ENCODE measurements at places on chromosomes 7 and 10.

GRCh38 chr7:28853150-28853549, 105.0 kb downstream of the TRIL start:
- no peak for DNase-seq

GRCh38 chr7:91373111-91373800, 109.0 kb downstream of the FZD1 start:
- DNase-seq = no peak

DNA sequence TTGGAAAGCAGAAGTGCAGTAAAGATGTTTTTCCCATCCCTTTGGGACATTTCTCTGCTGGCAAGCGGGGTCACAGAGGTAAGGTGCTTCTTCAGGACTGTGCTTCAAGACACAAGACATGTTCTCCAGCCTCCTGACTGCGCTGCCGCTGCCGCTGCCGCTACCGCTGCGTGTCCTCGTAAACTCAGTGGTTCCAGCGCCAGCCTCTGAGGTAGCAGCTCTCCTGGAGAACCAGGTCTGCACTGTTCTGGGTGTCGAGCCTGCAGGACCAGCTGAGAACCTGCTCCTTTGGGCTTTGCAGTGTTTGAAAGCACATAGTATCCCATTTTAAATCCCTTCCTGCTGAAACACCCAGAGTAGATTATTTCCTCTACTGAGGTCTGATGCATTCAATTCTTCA, 13.0 kb upstream of the KCNK18 start:
- DNase-seq = no peak

DNA sequence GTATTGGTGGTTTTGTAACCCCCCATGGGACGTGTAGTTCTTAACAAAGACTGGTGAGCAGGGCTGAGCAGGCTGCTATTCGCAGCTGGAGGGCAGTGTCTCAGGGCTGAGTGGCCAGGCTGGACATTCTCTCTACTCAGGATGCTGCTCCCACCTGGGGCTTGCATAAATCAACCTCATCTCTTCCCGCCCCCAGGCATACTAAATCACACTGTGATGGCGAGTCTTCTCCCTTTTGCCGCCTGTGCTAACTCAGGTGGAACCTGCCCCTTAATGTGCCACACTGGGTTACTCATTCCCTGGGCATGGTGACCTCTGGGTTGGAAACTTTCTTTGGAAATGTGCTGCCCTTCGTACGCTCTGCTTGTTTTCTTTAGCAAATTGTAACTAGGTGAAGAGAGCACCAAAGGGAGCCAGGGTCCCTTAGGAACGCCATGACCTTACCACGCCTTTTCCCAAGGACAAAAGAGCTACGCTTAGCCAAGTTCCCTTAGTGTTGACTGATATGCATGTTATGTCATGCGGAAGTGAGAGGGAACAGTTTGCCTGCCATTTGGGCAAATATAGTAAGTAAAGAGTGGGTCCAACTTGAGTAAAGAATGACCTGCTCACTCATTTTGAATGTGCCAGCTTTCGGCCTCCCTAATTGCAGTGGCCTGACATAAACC, 40.4 kb upstream of the COBL start:
- no peak for DNase-seq

DNA sequence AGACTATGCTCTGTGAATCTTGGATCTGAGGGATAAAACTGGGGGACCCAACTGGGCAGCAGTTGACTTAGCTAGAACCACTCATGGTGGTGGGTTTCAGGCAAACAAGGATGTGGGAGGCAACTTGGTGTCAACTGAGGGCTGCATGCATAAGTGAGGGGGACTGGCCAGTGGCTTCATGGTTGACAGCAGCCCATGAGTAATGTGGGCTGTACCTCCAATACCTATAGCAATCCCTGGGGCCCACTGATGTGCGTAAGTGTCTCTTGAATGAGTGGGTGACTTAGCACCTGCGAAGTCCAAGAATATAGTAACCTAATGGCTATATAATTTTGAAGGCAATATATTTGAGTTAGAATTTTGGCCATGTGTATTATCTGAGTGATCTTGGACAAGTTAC, 13.7 kb upstream of the MAP3K8 start:
- DNase-seq = no peak

- DNase-seq = no peak
Measured at GRCh38 chr7:34354899-34355298, 303.1 kb upstream of the NPSR1 start.

- DNase-seq = peak; percentile 18
Measured at GRCh38 chr7:150631084-150631826, 930 bp downstream of the GIMAP6 start.

DNA sequence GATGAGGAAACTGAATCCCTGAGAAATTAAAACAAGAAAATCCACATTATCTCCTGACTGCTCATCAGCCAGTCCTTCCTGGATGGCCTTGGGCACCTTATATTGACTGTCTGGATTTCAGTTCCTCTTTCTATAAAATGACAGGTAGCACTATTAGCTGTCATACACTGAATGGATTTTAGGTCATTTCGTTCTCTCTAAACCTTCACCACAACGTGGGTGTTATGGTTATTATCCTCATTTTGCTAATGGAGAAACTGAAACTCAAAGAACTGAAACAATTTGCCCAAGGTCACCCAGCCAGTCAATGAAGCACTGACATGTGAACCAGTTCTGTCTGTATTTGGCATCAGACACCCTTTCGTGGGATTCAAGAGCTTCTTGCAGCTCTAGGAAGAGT, 193.8 kb downstream of the CYP26A1 start:
- no peak for DNase-seq

- no peak for DNase-seq
Measured at GRCh38 chr7:100127866-100128636, 1.3 kb downstream of the MBLAC1 start.

GRCh38 chr10:4472190-4472904, 353.7 kb upstream of the AKR1E2 start:
- no peak for DNase-seq
